ENCODE measurements at places on chromosomes 1 and 21.

- DNase-seq: no peak
These were observed 5.4 kb downstream of the PPP2R5A start for GRCh38 chr1:212290608-212291007.

DNA sequence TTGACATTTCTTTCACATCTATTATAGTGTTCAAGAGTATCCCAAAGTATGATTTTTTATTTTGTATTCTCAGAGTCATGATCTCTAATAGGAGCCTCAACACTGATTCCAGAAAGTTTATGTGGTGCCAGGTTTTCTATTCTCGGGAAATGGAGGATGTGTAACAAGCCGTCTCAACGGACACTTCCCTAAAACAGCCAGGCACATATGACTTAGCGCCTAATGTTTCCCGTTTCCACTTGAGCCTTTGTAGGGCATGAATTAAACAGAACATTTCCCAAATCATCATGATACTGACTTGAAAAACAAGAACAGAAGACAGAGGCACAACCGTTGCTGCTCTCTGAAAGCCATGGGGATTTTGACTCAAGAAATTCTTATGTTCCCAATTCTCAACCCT lies 8.0 kb downstream of the CYYR1 start:
- DNase-seq: no peak

GRCh38 chr1:45979778-45980176 lies 152.7 kb downstream of the PIK3R3 start:
- DNase-seq: no peak

- no peak for DNase-seq
These were observed 175.9 kb upstream of the NR5A2 start for GRCh38 chr1:199851439-199852140.

DNA sequence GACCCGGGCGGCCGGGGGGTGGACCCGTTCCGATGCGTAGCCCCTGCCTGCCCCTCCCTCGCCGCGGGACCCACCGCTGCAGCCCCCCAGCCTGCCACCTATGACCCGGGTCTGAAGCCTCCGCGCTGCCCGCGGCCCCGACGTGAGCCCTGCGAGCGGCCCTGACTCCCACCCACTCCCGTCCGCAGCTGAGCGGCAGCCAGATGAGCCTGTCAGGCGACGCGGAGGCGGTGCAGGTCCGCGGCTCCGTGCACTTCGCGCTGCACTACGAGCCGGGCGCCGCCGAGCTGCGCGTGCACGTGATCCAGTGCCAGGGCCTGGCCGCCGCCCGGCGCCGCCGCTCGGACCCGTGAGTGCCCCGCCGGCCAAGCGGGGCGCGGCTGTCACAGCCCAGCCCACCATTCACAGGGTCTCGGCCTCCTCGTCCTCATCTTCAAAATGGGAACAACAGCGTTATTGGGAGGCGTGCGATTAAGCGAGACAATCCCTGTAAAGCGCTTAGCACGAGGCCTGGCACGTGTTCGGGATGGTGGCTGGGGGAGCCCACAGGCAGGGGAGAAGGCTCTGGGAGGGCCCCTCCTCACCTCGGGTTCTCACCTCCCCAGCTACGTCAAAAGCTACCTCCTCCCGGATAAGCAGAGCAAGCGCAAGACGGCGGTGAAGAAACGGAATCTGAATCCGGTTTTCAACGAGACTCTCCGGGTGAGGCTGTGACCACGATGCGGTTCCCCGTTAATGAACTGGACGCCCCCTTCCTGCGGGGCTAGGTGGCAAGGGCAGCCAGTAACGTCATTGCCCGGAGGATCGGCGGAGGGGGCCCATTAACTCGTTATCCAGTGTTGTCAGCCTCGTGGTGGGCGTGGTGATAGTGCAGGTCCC lies 8.2 kb downstream of the SYTL1 start:
- DNase-seq: no peak

DNA sequence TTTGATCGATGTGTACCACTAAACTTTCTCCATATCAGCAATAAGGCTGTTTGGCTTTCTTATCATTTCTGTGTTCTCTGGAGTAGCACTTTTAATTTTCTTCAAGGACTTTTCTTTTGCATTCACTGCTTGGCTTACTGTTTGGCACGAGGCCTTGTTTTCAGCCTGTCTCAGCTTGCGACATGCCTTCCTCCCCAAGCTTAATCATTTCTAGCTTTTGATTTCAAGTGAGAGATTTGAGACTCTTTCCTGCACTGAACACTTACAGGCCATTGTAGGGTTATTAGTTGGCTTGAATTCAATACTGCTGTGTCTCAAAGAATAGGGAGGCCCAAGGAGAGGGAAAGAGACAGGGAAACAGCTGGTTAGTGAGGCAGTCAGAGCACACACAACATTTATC lies 120.6 kb upstream of the KCND3 start:
- DNase-seq: no peak

GRCh38 chr1:169109561-169110134 lies 3.2 kb downstream of the ATP1B1 start:
- DNase-seq: no peak

DNA sequence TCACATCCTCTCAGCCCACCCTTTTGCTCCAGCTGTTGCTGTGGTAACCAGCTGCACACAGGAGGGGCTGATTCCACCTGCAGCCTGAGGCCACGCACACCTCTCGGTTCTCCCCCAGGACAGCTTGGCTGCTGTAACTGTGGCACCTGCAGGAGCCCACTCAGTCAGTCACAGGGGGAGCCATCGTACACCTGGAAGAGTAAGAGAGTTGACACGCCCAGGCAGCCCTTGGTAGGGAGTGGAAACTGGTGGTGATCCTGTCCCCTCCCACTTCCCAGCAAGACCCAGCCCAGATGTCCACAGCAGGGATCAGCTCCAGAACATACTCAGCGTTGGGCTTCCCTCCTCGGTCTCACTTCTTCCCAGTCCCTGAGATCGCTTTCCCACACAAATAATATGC lies 32.2 kb upstream of the BACE2 start:
- DNase-seq: no peak

GRCh38 chr1:47981667-47982350 lies 15.4 kb downstream of the TRABD2B start:
- DNase-seq: no peak

- no peak for DNase-seq
These were observed 2.6 kb downstream of the ALPL start for GRCh38 chr1:21511579-21512522.

DNA sequence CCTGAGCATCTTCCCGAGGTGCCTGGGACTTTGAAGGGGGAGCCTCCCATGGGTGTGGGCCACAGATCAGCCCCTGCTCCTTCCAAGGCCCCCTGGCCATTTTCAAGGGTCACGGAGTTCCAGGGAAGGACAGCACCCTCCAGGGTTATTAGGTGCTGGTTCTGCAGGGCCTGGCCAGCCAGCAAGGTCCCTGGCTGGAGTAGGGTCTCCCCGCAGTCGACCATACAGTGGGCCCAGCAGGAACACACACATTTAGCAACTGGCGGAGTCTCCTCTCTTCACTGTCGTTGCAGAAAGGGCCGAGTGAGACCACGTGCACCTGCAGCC lies 17.7 kb upstream of the SUMO3 start:
- no peak for DNase-seq

DNA sequence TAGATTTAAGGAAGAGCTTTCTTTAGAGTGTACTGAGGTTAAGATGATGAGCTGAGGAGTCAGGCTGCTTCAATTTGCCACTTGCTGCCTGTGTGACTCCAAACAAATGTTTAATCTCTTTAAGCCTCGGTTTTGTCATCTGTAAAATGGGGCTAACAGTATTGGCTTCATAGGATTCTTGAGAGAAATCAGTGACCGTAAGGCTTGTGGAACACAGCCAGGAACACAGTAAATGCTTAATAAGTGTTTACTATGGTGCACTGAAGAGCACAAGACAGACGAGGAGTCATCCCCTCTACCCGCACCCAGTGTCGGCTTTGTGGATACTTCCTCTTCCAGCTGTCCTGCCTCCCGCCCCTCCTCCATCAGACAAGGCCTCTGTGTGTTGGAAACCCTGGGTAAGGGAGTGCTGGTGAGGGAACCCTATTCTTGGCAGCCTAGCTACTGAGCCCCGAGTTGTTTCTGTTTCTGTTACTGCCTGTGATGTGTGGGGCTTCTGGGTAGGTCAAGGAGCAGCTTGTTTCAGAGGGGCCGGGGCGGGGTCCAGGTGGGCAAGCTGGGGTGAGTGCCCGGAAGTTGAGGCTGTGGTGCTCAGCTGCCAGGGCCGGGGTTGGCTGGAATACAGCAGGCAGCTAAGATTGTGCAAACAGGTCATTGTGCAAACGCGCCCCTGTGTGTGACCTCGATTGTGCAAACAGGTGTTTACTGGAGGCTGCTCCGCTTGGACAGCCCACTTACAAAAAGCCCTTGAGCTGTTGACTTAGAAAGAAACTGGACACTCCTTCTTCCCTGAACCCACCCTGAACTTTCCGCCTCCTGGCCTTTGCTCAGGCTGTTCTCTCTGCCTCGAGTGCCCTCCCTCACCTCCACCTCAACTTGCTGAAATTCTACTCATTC lies 4.0 kb upstream of the CSF3R start:
- DNase-seq: no peak

- DNase-seq: no peak
These were observed 2.3 kb downstream of the POFUT2 start for GRCh38 chr21:45285266-45285931.

DNA sequence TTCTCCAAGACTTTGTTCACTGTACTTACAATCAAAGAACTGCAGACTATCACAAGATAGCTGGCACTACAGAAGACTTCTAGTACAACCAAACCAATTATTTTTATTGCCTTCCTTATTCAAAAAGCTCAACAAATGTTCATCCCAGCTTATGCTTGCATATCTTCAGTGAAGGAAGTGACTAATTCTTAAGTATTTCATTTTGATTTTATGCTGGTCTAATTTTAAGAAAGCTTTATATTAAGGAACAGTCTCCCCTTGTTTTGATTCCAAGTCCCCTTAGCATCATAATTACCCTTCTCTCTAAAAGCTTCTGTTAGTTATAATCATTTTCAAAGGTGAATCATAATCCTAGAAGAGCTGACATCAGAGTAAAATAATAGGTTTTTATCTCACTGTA lies 132.9 kb downstream of the LRRIQ3 start:
- DNase-seq: no peak

Measured in CD8-positive, alpha-beta memory T cell (primary cell).